ENCODE measurements at places on chromosomes 7 and 10. TPM values are rescaled to one million over a fixed set of nuclear protein-coding genes. Genes with fewer than 3 reads are reported as not detected.

CAMK2G gene
- 27.2 TPM for total RNA-seq

PLEKHS1 gene
- not detected for total RNA-seq

TAS2R3 gene
- total RNA-seq, result 1.2 TPM

CPA1 gene
- not detected for total RNA-seq

NPC1L1 gene
- not detected for total RNA-seq
